ENCODE measurements at places on chromosomes 1 and 21. TPM values are rescaled to one million over a fixed set of nuclear protein-coding genes. Genes with fewer than 3 reads are reported as not detected.

ERG gene
- 3.8 TPM for polyA plus RNA-seq

DNA sequence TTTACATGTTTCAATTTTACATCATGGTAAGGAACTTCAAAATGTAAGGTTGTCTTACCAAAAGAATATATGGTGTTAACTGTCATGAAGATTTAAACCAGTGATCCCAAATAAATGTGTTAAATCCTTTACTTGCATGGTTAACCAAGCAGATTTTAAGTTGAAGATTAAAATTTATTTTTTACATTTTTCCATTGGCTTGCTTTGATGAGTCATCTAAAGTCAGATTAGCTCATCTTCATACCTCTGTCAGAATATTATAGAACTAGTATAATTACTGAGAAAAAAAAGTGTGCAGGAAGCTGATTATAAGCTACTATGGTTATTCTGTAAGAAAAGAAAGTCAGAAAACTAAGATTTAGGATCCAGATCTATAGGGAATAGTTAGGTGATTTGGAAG, 95.3 kb upstream of the DPH5 start:
- H3K27ac ChIP-seq = no peak overlapping the region
- no peaks in the 10 kb centered on the region for H3K27me3 ChIP-seq
- no peaks in the 10 kb centered on the region for H3K4me1 ChIP-seq
- no peaks in the 10 kb centered on the region for H3K36me3 ChIP-seq

- H3K4me3 ChIP-seq = no peak overlapping the region
- peaks cover 17% of the 10 kb centered on the region for H3K4me1 ChIP-seq
- no peaks in the 10 kb centered on the region for H3K27me3 ChIP-seq
- H3K36me3 ChIP-seq = no peaks in the 10 kb centered on the region
These were observed 482 bp downstream of the SLC2A5 start for GRCh38 chr1:9068981-9069325.

- H3K4me1 ChIP-seq = peaks cover 5% of the 10 kb centered on the region
- H3K36me3 ChIP-seq = no peaks in the 10 kb centered on the region
- no peaks in the 10 kb centered on the region for H3K27me3 ChIP-seq
- H3K4me3 ChIP-seq = no peak overlapping the region
- no peak overlapping the region for H3K27ac ChIP-seq
- DNase-seq = no peak
These were observed 223.5 kb downstream of the HMCN1 start for GRCh38 chr1:185957441-185958363.

RAB3B gene
- 0.31 TPM for polyA plus RNA-seq

DNA sequence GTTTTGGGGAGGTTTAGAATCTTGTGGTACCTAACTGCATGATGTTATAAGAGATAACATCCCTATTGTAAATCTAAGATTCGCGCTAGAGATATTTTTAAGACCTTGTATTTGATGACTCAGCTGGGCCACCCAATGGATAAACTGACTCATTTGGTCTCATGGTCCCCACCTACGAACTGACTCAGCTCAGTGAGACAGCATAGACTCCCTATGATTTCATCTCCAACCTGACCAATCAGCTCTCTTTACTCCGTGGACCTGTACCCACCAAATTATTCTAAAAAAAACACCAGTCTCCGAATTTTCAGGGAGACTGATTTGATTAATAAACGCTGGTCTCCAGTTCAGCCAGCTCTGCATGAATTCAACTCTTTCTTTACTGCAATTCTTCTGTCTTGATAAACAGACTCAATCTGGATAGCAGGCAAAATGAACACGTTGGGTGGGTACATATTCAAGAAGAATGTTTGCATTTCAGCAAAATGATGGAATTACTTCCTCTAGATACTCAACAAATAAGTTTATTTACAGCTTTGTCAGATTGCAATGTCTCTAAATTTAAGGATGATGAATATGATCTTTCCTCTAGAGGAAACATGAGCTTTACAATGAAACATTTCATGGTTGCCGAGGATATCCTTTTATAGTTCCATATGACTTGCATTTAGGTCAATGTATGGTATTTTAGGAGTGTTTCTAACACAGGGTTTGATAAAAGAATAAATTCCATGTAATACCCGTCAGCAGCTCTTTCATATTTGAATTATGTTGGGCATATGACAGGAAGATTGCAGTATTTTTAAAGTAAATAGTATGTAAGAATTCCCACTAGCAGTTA, 516.6 kb upstream of the RGS18 start:
- no peak overlapping the region for H3K27ac ChIP-seq
- H3K36me3 ChIP-seq = no peaks in the 10 kb centered on the region
- no peaks in the 10 kb centered on the region for H3K4me1 ChIP-seq

Measured in stomach (tissue), 19 donors.